ENCODE measurements at places on chromosomes 2 and 18.

DNA sequence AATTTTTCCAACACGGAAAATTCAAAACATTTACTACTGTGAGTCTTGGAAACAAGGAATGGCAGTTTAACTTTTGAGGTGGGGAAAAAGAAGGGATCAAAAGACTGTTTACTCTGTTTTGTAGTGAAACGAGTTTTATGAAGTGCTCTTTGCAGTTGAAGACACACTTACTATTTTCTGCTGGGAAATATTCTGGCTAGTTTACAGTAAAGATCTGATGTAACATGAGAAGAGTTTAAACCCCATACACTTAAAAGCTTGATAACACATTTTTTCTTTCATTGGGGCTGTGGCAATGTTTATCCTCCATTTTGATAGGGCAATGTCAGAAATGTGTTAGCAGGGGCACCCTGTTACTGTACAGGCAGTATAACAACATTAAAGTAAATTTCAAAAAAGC lies 124.9 kb upstream of the SMAD7 start:
- no peak for DNase-seq

- DNase-seq = no peak
These were observed 41.1 kb upstream of the VIT start for GRCh38 chr2:36655453-36655852.

DNA sequence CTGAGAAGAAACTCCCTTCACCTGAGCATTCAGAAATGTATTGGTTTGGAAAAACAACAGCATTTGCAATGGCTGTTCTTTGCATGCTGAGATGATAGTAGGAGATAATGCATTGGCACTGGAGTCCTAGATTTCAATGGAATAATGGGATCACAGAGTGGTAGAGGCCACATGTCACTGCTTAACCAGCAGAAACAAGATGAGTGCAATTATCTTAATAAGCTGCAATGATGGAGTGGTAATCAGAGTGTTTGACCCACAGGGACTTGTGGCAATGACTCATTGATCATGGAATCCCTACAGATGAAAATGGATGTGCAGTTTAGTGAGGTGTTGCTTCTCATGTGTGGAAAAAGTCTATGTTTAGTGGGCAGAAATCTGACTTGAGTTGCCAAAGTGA lies 218.8 kb upstream of the ZEB2 start:
- DNase-seq = no peak

- no peak for DNase-seq
These were observed 63.6 kb downstream of the ZBTB7C start for GRCh38 chr18:48345596-48345995.

GRCh38 chr2:147623328-147623727 lies 221.5 kb upstream of the ACVR2A start:
- DNase-seq = no peak

DNA sequence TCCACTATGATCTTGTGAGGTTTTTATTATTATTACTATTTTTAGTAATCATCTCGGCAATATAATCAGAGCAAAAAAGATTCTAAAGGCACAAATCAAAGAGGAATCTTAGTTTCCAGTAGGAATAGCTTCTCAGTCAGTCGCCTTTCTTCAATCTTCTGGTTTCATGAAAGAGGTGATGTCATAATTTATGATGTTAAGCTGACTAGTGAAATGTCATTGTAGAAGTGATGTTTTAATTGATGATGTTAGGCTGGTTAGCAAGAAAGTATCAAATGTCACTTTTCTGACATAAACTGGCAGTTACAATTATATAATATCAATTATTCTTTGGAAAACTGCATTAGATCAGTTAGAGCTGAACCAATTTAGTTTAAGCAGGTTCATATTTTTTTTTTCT lies 476.7 kb upstream of the ETAA1 start:
- no peak for DNase-seq

DNA sequence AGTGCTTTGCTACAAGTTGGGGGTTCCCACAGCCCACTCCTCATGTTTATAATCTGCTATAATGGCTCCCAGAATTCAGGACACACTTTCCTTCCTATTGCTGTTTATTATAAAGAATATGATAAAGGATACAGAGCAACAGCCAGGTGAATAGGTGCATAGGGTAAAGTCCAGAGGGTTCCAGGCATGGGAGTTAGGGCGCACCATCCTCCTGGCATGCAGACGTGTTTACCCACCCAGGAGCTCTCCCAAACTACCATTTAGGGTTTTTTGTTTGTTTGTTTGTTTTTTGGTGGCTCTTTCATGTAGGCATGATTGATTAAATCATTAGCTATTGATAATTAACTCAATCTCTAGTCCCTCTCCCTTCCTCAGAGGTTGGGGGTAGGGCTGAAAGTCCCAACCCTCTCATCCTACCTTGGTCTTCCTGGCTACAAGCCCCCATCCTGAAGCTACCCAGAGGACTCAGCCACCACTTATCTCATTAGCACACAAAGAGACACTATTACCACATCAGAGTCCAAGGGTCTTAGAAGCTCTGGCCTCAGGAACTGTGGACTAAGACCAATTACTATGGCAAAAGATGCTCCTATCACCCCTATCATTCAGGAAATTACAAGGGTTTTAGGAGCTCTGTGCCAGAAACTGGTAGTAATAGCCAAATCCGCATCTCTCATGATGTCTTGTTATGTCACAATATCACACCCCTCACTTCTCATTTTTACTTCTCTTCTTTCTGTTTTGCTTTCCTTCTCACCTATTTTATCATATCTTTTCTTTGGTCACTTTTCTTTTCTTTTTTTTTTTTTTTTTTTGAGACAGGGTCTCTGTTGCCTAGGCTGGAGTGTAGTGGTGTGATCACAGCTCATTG lies 154.9 kb upstream of the TTC39C start:
- no peak for DNase-seq

DNA sequence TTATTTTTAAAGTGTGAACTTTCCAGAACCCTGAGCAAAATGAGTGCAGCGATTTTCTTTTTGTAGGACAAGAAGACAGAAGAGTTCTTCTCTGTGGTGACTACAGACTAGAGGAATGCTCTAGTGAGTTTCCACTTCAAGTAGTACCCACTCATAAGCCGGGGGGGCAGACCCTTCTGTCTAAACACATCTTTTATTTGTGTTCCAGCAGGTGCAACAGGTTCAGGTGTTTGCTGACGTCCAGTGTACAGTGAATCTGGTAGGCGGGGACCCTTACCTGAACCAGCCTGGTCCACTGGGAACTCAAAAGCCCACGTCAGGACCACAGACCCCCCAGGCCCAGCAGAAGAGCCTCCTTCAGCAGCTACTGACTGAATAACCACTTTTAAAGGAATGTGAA lies 25.2 kb downstream of the PTRHD1 start:
- DNase-seq = no peak

- DNase-seq = no peak
These were observed 33.9 kb downstream of the MAP3K20 start for GRCh38 chr2:173109253-173110188.
